NAMALWA (cell line): ENCODE measurements at places on chromosomes 7 and 10.

DNA sequence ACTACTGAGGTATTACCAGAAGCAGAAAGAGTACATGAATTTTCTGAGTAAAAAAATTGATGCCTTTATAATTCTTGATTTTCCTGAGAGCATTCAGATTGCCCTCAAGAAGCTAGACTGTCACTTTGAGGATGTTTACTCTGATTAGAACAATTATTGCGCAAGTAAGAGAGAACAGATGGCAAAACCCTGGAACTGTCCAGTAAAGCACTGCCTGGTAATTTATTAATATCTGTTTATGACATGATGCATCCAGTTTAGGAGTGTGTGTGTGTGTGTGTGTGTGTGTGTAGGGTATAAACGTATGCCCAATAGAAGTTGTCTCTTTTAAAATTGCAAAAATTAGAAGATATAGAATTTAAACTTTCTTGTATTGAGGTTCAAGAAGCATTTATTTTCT is 379.7 kb downstream of the PHTF2 start:
- no peak for DNase-seq

DNA sequence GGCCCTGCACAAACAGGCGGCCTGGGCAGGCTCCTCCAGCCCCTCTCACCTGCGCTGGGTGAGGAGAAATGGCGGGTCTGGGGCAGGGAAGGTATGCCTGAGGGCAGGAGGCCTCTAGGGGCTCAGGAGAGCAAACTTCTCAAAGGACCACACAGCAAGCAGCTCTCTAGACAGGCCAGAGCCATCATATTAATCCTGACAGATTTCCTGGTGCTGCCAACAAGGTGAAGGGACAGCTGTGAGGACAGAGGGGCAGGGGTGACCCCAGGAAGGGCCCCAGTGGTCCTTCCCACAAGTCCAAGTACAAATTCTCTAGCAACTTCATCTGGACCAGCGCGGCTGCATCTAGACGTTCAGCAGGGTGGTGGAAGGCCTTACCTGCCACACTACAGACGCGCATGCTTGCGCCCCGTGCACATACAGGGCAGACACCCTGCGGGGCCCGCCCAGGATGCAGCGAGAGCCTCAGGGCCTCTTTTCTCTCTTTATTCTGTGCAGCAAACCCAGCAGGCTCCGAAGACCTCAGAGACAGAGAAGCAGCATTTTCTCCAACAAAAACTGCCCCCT is 62.1 kb downstream of the ZRANB1 start:
- no peak for DNase-seq

DNA sequence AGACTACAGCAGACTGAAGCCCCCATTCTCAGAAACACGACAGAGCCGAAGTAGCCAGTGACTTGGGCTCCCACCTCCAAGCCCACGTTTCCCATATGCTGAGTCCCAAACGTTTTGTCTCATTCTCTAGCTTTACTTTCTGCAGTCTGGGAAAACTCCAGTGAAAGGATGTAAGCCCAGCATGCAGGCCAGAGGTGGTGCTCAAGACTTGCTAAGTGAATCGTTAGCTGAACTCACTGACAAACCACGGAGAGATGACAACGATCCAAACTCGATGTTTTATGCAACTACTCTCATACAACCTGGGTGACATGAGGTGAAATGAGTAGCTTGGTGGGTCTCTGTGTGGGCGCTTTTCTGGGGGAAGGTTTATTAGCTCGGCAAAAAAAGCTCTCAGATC is 731.8 kb downstream of the SUGCT start:
- no peak for DNase-seq

GRCh38 chr10:3102720-3103427 is 35.5 kb downstream of the PFKP start:
- DNase-seq: no peak

DNA sequence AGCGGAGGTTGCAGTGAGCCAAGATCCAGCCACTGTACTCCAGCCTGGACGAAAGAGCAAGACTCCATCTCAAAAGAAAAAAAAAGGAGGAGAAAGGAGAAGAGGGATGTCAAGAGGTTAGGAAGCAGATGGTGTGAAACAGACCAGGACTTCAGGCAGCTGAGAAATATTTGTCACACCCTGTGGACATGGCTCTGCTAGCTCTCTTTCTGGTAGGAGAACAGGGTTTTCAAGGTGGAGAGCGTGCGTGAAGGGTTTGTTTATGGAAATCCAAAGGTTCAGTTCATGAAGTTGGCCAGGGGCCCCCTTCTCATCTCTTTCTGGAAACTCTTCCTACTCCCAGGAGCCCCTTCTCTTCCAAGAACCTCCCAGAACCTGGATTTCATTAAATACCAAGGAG is 110.8 kb upstream of the GALNT17 start:
- no peak for DNase-seq

DNA sequence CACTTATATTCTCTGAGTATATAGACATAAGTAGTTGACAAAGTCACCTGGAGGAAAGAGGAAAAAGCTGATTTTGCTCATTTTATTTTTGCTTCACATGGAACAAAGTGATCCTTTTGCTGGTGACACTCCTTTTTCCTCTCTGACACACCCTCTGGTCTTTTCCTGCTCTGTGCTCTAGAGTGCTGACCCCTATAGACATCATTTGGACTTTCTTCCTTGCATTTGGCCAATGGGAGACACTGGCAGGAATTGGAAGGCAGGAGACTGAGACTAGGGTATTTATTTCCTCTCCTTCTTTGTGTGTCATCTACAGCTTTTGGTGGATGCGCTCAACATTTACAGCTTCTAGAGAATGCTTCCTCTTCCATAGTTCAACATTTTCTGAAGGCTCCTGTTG is 1078.1 kb downstream of the SORCS1 start:
- DNase-seq: no peak

GRCh38 chr7:36448781-36449379 is 59.2 kb downstream of the ANLN start:
- DNase-seq: no peak

DNA sequence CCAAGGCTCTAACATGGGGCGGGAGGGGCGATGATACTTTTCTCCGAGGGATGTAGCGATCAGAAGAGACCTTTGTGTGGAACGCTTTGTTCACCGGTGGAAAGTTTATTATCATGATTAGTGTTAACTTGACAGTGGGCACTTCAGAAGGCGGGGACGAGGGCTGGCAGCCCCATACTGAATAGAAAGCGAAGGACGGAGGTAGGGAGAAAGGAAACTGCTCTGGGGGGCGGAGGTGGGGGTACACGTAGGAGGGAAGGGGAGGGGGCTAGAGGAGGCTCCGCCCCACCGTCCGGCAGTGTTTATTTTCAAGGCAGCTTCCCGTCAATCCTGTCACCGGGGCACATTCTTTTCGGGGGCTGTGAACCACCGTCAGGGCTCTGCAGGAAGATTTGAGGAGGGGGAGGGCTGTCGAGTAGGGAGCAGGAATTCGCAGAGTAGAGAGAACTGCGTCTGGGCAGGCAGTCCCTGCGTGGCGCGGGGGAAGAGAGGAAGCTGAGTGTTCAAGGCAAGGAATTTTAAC is 9.4 kb upstream of the NKX2-3 start:
- no peak for DNase-seq

- no peak for DNase-seq
These were observed 24.4 kb upstream of the CHST15 start for GRCh38 chr10:124117833-124118232.

DNA sequence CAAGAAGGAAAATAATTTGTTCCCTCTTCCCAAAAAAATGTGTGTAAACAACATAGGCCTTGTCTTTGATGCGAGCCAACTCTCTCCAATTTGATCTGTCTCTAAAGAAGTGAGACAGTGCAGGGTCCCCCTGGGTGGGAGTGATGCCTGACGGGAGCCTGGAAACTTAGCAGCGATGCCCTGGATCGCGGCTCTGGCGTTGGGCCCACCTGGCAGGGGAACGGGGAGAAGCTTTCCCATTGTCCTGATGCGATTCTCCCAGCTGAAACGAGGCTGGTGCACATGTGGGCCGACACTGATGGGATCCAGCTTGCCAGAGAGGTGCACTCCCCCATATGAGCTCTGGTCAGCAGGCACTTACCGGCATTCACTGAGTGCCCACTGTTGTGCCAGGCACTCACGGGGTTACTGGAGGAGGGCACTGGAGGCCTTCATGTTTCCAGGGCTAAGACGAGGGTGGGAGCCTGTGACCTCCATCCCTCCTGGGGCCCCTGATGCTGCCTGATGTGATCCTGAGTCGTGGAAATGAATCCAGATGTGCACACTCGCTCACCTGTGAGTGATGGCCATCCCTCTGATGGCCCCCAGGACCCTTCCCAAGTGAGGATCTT is 132.8 kb downstream of the PTPN20 start:
- no peak for DNase-seq

GRCh38 chr7:128831178-128831993 is 1.2 kb downstream of the FLNC start:
- DNase-seq: peak; percentile 29

GRCh38 chr10:79189853-79190435 is 121.2 kb downstream of the ZMIZ1 start:
- no peak for DNase-seq

GRCh38 chr7:118306771-118307170 is 82.3 kb downstream of the ANKRD7 start:
- DNase-seq: no peak

GRCh38 chr7:101823096-101823495 is 5.7 kb downstream of the CUX1 start:
- DNase-seq: no peak

DNA sequence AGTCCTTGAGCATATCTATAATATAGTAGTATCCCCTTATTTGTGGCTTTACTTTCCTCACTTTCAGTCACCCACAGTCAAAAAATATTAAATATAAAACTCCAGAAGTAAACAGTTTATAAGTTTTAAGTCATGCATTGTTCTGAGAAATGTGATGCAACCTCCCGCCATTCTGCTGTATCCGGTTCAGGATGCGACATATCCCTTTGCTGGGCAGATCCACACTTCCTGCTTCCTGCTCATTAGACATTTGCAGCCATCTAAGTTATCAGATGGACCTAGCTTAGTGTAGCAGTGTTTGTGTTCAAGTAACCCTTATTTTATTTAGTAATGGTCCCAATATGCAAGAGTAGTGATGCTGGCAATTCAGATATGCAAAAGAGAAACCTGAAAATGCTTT is 38.9 kb upstream of the BMS1 start:
- no peak for DNase-seq

DNA sequence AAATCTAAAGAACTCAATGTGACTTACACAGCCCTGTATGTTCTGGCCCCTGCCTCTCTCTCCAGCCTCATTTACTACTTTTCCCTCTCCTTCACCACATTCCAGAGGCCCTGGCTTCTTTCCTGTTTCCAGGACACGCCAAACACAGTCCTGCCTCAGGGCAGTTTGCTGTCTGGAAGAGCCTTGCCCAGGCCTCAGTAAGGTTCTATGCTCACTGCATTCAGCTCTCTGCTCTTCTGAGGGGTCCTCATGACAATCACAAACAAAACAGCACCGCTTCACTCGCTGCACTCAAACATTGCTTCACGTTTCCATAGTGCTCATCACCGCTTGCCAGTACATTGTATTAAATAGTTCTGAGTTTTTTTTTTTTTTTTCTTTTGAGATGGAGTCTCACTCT is 35.1 kb upstream of the GARS1 start:
- no peak for DNase-seq

- no peak for DNase-seq
These were observed 35.7 kb downstream of the CH25H start for GRCh38 chr10:89171263-89171872.

- peak; percentile 64 for DNase-seq
These were observed 113.9 kb downstream of the ABLIM1 start for GRCh38 chr10:114544045-114544659.

- DNase-seq: no peak
These were observed 739 bp downstream of the MPP7 start for GRCh38 chr10:28302012-28302637.
